Mucosa of gallbladder (tissue), 1 donor: ENCODE measurements at places on chromosomes 1 and 21. TPM values are rescaled to one million over a fixed set of nuclear protein-coding genes. Genes with fewer than 3 reads are reported as not detected.

The NBPF10 gene
- 3.9 TPM for total RNA-seq

The ATP5PO gene
- 157 TPM for total RNA-seq

The HSD3B1 gene
- total RNA-seq = not detected

- no peak for DNase-seq
These were observed 709.8 kb downstream of the LTN1 start for GRCh38 chr21:28282833-28283232.

- DNase-seq = no peak
These were observed 46.9 kb upstream of the LIN9 start for GRCh38 chr1:226355669-226356551.

- DNase-seq = no peak
These were observed 33.7 kb upstream of the FOXO6 start for GRCh38 chr1:41327383-41327999.
